ENCODE measurements at places on chromosomes 2 and 18.

GRCh38 chr18:65955747-65956146, 204.9 kb downstream of the CDH7 start:
- DNase-seq, result no peak

DNA sequence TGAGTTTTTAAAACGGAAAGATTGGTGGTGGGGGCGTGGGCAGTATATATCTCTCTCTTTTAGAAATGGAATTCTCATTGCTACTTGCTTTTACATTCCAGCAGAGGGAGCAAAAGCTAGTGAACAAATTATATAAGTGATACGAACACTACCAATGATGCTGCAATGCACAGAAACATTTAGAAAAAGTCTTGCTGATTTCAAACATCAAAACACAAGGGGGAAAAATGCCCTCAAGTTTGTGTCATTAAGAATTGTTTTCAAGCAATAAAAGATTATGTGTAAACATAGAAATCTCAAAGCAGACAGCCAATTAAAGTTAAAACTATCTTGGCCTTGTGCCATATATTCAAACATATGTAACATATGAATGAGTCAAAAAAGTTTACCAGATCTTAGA, 296.3 kb upstream of the KCNJ3 start:
- DNase-seq, result peak; percentile 33

GRCh38 chr2:64461271-64462058, 7.5 kb downstream of the LGALSL start:
- DNase-seq, result no peak

DNA sequence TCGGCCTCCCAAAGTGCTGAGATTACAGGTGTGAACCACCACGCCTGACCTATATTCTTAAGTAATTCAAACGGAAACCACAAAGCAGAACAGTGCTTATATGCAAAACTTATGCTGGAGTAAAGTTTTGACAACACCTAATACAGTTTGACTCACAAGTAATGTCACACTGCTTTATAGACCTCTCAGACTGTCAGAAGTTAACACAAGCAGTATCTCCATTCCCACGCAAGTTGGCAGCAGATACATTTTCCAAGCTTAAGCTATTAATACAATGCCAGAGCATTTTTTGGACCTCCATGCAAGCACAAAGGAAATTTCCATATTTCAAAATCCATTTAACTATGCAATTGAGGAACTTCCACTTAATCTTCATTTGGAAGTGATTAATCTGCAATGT, 21.0 kb upstream of the SANBR start:
- DNase-seq, result no peak

- DNase-seq, result no peak
These were observed 19.5 kb upstream of the WIPF1 start for GRCh38 chr2:174617120-174617519.

GRCh38 chr18:25518716-25519053, 166.7 kb upstream of the ZNF521 start:
- DNase-seq, result no peak

DNA sequence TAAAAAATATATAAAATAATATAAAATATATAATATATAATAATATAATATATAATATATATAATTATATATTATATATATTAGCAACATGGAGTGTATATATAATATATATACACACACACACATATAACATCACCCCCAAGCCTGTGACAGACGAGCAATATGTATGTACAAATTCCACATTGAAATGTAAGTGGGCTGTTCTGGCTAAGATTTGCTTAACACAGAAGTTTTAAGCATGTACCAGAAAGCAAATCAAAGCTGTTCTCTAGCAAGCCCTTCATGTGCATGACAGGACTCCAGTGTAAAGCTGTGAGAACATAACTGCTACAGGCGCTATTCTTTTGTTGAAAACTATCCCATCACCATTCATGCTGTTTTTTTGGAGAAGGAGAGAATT, 261.7 kb upstream of the TNP1 start:
- no peak for DNase-seq

DNA sequence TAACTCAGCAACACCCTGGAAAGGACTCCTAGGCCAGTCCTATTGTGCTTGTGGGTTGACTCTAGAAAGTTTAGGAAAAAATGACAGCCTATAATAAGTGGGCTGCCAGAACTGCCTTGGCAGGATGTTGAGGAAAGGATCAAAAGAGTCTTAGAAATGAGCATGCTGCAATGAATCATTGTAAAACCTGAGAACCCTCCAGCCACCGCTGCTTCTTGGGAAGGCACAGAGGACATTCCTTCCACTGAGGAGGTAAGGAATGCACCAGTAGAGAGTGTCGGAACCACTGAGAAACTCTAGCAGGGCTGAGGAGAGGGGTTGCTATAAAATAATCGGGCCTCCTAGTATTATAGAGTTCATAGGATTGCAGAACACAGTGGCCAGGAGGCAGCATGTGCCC, 146.7 kb upstream of the SMIM21 start:
- DNase-seq, result no peak

GRCh38 chr18:9986156-9986930, 72.5 kb downstream of the VAPA start:
- DNase-seq, result no peak

DNA sequence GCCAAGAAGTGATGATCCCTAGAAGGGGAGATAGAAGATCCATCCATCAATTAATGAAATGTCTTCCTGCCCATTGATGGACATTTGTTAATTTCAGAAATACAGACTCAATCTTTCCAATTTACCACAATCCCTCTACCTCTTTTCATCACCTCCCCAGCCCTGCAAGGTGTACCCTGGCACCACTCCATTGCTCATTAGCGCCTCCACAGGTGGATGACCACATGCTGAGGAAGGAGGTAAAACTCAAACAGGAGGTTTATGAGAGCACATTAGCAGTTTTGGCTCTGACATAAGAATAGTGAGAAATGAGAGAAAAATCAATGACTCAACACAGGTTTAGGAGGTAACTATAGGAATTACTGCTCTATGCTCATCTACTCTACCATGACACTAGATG, 208.0 kb downstream of the C1D start:
- no peak for DNase-seq

DNA sequence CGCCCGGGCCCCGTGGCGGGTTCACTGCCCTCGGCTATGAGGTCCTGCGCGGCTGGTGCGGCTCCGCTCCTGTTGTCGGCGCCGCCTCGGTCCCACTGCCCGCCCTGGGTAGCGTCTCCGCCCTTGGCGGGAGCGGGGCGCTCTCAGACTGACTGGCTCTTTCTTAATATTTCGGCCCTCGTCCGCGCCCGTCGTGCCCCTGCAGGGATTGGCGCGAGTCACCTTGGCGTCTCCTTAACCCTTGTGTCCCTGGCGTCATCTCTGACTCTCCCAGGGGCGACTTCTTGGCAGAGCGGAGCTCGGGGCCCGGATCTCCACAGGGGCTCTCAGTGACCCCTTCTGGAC, 1.3 kb downstream of the PTMA start:
- DNase-seq, result peak; percentile 27

GRCh38 chr18:47422524-47422923, 171.1 kb upstream of the SKOR2 start:
- no peak for DNase-seq

DNA sequence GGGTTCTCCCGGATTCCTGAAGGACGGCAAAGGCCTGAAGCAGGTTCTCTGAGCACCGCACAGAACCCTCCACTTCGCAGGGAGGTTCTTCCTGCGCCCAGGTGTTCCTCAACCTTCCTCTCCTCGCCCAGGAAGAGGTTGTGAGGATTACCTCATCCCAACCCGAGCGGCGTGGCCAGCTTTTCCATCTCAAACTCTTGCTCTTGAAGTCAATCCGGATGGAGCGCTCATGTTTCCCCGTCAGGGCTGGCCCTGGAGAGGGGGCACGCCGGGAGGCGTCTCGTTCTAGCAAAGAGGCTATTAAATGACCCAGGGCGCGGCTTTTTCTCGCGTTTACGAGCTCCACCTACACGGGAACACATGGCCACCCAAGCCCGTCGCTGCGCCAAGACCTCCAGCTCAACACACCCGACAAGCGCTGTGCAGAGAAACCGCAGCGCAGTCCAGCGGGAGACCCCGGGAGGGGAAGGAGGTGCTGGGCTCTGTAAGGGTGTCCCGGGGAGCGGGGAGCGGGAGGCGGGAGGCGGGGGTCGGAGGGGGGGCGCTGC, 540 bp upstream of the RAB10 start:
- peak; percentile 77 for DNase-seq

- no peak for DNase-seq
These were observed 732.3 kb upstream of the CELF4 start for GRCh38 chr18:38297910-38298309.

DNA sequence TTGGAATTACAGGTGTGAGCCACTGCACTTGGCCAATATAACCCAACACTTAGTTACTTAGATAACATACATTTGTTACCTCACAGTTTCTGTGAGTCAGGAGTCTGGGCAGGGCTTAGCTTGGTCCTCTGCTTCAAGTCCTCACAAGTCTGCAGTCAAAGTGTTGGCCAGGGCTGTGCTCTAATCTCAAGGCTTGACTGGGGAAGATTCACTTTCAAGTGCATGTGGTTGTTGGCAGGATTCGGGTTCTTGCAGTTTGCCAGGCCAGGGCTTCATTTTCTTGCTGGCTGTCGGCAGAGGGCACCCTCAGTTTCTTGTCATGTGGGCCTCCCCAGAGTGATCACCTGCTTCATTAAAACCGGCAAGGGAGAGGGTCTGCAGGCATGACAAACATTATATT, 103.7 kb downstream of the SLC4A3 start:
- DNase-seq, result no peak

- no peak for DNase-seq
These were observed 226.9 kb downstream of the CYRIA start for GRCh38 chr2:16438613-16439321.

DNA sequence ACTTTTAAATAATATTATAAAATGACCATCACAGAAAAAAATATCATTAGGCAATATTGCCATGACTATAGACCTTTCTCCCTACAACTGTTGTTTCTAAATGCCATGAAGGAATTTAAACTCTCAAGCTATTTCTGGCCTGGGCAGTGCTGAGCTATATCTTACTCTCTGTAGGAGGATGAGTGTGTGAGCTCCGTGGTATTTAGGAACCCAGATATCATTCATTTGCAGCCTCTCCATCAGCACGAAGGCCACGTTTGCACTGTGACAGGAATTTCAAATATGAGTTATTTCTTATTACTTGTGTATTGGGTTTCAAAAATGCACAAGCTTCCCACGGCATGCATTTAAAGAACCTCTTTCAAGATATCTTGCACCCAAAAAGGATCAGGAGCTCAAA, 35.0 kb upstream of the SOX11 start:
- DNase-seq, result no peak

- peak; percentile 64 for DNase-seq
These were observed 81.1 kb downstream of the BOLA3 start for GRCh38 chr2:74066491-74067203.
